Erythroblast (primary cell): ENCODE measurements at places on chromosomes 5 and 9.

GRCh38 chr9:37436540-37436939 lies 14.0 kb downstream of the GRHPR start:
- DNase-seq = no peak

- DNase-seq = no peak
These were observed 164.8 kb upstream of the VCAN start for GRCh38 chr5:83306572-83307241.

- no peak for DNase-seq
These were observed 54.7 kb downstream of the ANXA2R start for GRCh38 chr5:42985129-42986037.

GRCh38 chr9:99593610-99594009 lies 228.1 kb upstream of the NR4A3 start:
- no peak for DNase-seq
